ENCODE measurements at places on chromosomes 2 and 18.

DNA sequence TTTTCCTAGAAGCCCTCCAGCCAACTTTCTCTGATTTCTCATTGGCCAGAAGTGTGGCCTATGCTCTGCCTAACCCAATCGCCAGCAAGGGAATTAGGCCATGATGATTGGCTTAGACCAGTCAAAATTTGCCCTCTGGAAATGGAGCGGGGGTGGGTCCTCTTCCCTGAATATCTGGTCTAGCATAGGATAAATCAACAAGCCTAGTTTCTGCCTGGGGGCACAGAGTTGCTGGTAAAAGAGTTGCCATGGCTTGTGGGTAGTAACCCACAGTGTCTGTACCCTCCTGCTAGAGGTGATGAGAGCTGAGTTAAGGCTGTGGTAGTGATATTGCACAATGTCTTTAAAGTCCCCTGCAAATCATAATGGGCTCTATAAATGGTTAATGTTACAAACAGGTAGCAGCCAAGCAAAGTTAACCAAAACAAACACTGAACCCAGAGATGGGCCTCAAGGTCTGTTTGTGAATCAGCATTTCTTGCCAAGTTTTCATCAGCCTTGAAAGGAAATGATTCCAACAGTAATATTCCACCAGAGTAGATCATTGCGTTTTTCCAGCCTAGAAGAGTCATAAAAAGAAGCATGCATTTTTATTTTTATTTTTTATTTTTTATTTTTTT lies 19.3 kb downstream of the GALM start:
- no peak for DNase-seq

- no peak for DNase-seq
Measured at GRCh38 chr2:203470371-203470770, 64.7 kb downstream of the RAPH1 start.

DNA sequence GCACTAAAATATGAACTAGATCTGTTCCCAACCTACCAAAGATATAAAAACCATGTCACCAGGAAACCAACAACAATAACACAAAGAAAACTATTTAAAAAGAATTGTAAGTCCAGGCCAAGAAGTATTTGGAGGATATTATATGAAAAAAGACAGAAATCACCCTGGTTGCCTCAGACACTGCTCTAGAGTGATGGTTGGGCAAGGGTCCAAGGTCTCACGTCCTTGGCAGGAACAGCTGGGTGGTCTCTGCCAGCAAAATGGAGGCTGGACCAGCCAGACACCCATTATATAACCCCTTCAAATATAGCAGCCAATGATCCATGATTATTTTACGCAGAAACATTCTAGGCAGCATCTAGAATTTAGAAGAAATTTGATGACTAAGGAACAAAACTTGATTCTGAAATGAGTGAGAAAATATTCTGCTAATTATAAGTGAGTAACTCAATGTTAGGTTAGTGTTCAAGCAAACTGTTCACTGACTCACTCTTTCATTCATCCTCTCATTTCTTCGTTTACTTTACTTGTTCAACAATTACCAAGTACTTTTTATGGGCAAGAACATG lies 35.4 kb downstream of the MRPL35 start:
- no peak for DNase-seq

GRCh38 chr2:170524828-170525565 lies 190.1 kb upstream of the SP5 start:
- no peak for DNase-seq

- no peak for DNase-seq
Measured at GRCh38 chr2:222445227-222445626, 20.9 kb downstream of the SGPP2 start.

DNA sequence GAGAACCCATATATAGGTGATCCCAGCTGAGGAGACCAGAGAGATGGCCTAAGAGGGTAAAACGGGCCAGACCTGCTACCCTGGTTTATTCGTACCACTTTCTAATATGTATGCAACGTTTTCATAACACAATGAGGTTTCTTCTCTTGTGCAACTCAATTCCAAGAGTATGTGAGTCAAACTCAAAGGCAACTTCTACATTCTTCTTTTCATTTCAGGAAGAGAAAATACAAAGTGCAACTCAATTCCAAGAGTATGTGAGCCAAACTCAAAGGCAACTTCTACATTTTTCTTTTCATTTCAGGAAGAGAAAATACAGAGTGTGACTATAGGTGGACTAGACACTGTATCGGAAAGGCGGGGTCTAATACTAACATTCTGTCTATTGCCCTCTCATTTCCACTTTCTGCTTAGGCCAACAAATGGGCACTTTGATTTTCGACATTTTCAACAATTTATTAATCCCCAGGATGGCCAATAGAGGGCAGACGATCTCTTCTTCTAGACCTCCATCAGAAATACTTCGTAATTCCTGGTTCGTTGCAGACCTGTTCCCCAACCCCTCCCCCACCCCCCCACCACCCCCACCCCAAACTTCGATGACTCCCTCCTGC lies 3.7 kb upstream of the CRIM1 start:
- peak; percentile 64 for DNase-seq

DNA sequence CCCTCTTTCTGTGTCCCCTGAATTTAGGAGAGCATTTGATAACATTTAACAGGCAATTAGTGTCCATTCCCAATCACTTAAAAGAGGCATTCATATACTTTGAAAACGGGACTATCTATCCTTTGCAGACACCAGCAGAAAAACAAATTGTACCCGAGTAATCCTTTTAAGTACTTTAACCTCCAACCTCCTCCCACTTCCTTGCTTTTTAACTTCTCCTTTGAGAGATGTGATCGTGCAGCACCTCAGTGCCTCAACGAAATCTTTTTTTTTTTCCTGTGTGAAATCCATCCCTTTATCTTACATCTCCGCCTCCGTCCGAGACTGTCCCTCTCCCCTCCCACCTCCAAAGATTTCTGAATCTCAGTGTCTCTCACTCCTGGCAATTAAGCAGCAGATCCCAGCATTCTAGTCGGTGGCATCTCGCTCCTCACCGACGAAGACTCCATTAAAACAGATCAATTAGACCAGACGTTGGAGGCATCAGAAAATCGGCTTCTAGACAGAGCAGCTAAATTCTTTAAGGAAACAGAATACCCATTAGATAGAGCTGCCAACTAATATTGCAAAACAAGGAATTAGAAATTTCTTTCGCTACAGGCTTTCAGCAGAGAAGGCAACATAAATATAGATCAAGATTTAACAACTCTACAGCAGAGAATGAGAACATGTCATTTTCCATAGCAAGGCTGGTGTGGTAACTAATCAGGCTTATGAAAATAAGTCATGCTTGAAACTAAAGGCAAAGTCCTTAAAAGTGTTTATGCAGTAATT lies 1.9 kb upstream of the TMEFF2 start:
- no peak for DNase-seq

DNA sequence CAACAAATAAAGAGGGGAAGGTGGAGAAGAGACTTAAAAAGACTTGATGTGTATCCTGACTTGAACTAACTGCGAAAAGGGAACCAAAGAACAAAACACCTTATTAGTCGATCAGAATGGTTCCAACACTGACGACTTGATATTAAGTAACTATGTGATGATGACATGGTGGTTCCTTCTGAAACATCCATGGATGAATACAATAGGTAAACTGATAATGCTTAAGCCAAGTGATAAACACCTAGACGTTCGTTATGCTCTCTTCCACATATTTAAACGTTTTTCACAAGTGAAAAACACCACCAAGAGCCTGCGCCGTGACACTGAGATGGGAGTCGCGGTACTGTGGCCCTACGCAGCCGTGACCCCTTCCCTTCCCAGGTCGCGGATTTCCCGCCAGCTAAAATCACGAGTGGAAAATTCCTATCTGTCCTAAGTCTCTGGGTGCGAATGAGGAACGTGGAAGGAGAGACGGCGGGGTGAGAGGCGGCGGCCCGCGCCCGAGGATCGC lies 797 bp downstream of the TTC32 start:
- peak; percentile 13 for DNase-seq

DNA sequence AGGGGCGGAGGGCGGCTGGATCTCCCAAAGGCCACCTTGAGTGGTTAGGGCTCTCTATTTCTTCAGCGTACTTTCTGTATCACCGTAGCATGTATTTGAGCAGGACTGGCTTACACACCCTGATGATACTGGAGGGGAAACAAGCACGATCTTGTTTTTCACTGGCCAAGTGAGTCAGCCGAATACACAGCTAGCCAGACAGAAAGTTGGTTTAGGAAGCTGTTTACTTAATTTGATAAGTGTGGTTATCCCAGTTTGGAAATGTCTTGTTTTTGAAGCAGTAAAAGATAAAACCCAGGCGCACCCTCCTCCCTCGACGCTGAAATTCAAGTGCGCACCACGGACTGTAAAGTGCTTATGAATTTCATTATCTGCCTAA lies 582 bp downstream of the RIOK3 start:
- DNase-seq: peak; percentile 20

- DNase-seq: peak; percentile 78
Measured at GRCh38 chr2:70995426-70995729, 705 bp upstream of the TEX261 start.

DNA sequence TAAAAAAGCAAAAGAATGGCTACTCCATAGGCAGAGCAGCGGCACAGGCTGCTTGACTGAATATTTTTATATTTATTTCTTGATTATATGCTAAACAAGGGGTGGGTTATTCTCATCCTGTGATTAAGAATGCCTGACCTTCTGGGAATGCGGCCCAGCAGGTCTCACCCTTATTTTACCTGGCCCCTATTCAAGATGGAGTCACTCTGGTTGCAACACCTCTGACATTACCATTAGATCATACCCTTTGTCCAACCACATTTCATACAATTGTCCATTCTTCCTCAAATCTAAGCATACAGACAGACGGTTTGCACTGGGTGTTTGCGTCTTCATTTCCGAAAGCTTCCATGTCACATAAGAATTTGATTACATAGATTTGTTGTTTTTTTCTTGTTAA lies 168.2 kb downstream of the GALNT1 start:
- no peak for DNase-seq

DNA sequence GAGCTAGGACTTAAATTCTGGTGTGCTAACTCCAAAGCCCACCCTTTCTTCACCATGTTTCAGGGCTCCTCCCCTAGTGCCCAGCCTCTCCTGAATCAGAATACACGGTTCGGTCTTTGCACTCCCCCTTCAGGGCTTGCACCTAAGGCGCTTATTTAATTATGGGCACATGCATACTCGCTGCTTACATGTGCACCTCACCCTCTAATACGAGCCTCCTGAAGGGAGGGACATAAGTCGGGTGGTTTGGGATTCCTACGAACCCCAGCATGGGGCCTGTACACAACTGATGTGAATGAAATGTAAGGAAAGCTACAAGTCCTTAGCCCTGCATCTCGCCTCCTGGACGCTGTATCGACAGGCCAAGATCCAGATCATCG lies 435 bp downstream of the IFT172 start:
- DNase-seq: peak; percentile 11

- no peak for DNase-seq
Measured at GRCh38 chr2:238924032-238924431, 76.1 kb downstream of the TWIST2 start.

DNA sequence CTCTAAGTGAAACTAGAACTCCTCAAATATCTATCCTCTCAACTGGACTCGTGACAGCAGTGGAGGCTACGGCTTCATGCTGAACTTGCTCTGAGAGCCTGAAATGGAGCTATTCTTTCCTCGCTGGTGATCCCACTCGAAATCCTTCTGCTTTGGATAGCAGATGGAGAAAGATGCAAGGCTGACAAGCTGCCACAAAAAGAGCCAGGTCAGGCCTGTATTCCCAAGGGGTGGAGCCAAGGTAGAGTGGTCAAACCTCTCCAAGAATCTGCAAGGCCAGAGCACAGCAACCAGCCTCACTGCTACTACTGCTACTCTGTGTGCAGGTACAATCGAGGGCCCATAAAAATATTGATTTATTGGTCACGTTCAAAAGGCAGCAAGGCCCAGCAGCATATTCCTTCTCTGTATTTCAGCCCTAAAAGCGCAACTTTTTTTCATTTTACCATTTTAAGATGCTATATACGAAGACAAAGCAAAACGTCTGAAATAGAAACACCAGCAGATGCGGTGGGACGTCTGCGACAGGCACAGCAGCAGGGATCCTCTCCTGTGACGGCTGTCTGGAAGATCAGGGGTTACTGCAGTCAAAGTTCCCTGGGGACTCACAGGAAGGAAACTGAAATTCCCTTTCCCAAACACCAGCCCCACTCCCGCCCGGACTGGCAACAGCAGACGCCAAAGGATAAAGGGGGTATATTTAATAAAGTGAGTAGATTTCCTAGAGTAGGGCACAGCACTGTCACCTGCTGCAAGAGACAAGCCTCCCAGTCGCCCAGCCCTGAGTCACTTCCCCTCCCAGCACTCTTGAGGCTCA lies 2.4 kb downstream of the SPRED2 start:
- DNase-seq: no peak

GRCh38 chr2:46193356-46193755 lies 103.9 kb upstream of the EPAS1 start:
- DNase-seq: no peak

DNA sequence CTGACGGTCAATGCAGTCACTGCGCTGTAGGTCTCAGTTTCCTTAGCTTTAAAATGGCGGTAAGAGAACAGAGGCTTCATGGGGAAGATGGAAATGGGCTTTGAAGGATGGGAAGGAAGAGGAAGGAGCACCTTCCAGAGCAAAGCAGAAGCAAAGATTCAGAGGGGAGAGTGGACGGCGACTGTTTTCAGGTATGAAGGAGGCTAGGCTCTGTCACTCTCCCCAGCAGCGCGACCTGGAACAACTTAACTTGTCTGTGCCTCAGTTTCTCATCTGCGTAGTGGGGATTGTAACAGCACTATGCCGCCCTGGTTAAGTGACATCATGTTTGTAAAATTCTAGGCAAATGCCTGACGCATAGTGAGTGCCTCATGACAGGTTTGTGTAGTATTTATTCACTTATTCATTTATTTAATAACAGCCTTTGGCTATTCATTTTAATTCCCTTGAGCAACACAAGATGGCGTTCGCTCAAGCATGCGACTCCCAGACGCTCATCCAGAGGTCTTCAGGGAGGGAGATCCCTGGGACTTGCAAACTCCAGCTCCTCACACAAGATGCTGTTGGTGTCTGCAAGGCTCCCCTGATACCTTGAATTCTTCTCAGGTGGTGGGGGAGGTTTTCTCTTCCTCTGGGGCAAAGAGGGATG lies 336.3 kb downstream of the DYSF start:
- DNase-seq: no peak

DNA sequence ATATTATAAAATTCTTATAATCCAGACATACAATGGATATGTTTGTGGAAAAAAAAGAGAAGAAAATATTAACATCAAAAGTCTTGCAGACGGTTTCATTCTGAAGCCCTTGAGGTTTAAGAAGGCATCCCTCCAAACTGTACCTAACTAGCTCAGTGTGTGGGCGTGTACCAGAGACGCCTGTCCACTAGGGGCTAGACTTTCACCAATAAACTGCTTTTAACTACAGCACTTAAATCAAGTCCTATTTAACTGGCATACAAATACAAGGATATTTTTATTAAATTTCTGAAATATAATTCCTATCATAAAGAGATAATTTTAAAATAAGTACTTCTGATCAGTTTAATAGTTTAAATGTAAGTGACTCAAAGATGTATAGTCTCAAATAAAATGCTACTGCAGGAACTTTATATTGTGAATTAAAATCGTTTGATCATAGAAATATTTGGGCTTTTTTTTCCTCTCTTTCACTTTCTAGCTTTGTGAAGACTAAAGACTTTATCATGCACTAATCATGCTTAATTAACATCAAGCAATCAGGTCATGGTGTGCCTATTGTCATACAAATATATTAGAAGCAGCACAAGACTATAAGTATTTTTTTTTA lies 437.7 kb downstream of the SATB2 start:
- DNase-seq: peak; percentile 7

GRCh38 chr2:215903203-215903602 lies 110.1 kb downstream of the MREG start:
- no peak for DNase-seq

GRCh38 chr18:79528316-79528695 lies 132.6 kb downstream of the NFATC1 start:
- DNase-seq: no peak

GRCh38 chr2:49933711-49934110 lies 779.4 kb upstream of the FSHR start:
- DNase-seq: no peak
